Amniotic stem cell (primary cell): ENCODE measurements at places on chromosomes 6 and 20.

DNA sequence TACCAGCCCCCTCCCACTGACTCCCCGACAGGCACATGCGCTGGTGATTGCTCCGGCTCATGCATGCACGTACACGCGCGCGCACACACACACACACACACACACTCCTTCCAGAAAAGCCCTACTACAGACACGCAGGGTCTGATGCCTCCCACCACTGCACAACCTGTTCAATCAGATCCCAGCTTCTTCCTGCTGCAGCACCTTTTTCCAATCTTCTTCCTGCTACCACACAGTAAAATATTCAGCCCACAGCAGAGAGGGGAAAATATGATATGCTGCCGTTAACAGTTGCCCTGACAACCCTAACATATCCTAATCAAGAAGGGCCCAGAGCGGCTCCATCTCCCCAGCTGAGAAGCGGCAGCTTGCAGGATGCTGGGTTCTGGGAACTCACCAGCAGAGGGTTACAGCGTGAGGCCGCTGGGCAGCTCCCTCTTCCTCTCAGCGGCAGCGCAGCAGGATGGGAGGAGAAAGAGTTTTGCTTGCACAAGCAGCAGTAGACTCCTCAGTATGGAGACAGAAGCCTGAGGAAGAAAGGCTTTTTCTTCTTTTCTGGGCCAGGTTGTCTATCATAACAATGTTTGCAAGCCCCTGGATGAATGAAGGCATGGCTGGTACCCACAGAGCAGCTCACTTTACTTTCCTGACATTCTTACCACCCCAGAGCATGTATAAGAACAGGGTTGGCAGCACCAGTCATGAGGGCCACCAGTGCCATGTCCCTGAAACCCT, 23.9 kb downstream of the MAP7 start:
- no peak for DNase-seq

DNA sequence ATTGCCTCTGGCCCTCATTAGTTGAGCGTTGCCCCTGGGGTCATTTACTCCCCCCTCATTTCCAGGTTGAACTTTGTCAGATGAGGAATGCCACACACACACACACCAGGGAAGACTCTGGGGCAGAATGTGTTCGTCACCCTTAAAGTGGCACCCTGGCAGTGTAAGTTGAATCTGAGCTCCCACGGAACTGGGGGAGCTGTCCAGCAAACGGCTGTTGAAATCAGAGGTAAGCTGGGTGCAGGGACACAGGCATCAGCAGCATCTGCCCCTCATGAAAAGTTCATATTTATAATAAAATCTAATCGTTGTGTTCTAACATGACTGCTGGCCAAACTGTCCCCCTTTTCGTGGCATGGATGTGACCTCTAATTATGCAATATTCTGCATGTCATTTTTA, 4.3 kb upstream of the MC3R start:
- no peak for DNase-seq

DNA sequence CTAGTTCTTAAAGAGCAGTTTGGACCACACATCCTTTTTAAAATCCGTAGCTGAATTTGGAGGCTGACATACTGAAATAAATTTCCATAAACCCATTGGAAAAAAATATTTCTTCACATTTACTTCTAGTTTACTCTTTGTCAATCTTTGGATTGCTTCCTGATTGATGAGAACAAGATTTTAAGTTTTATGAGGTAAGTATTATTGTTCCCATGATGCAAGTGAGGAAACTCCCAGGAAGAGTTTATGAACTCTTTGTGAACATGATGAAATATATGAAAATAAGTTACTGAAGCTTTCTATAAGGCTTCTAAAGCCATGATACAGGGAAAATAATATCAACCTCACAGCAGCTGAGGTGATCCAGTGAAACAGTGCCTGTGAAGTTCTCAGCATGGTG, 320.0 kb downstream of the GJA1 start:
- no peak for DNase-seq

- peak; percentile 37 for DNase-seq
These were observed 72.0 kb downstream of the BLOC1S5 start for GRCh38 chr6:7992002-7992815.

GRCh38 chr20:4272225-4272624, 256.9 kb upstream of the RNF24 start:
- no peak for DNase-seq

DNA sequence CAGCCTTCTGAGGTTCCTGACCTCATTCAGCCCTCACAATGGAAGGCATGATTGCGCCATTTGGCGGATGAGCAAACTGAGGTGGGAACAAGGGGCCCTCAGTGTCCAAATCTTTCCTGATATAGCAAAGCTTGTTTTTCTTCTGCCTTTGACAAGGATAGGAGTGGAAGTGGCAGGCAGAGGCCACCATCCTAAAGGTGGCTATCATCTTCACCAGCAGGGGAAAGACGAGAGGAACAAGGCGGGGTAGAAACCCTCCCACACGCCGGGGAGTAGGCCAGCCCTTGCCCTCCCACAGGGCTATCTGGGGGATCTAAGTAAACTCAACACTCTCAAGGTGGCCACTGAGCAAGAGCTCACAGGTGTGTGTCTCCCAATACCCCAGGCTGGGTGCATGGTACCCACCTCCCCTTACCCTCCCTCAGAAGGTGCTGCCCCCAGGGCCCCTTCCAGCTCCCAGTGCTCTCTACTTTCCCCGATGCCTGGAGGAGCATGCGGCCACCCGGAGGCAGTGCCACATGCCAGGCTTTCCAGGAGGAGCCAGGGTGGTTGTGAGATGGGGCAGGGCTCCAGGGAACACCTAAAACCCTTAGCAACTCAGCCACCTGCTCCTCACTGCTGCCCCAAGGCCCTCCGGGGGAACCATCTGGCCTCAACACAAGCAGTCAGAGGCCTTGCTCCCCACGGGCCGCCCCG, 11.2 kb downstream of the SPDEF start:
- no peak for DNase-seq

DNA sequence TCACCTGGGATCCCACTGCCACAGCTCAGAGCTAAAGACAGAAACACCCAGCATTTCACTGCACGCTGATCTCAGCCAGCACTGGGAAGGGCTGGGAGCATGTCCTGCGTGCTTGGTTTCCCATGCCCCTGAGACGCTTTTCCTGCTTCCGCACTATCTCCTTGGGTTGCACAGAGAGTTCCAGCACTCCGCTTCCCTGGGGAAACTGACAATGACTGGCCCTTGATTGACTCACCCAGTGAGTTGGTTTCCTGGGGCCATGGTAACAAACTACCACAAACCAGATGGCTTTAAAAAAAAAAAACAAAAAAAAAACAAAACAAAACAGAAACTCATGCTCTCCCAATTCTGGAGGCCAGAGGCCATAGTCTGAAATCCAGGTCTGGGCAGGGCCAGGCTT, 14.8 kb upstream of the MAS1L start:
- DNase-seq, result peak; percentile 14

GRCh38 chr6:24797596-24798216, 1.0 kb downstream of the ARMH2 start:
- DNase-seq, result no peak

GRCh38 chr20:45968081-45968671, 3.8 kb downstream of the ZNF335 start:
- no peak for DNase-seq

DNA sequence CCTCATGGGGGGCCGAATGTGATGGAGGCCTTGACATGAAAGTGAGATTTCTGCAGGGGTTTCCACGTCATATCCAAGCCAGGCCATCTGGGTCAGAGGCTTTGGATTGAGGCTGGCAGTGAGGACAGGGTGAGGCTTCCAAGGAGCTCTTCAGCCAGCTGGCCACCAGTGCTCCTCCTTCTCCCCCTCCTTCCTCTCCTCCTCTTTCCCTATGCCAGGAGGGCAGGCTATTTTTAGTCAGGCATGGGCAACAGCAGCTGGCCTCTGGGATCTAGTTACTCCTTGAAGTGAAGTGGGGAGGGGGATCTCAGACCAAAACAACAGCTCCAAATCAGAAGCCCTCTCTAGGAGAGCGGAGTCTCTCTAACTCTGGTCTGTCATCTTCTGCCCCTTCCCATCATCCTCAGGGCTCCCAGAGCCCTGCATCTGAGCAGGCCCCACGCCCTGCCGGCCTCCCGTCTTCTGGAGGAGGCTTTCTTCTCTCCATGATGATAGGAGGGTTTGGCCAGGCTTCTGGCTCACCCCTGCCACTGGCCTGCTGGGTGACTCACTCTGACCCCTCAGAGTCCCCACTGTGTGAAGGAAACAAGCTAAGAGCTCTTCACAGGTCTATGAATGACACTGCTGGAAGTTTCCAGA, 612 bp downstream of the TNNC2 start:
- no peak for DNase-seq

- DNase-seq, result no peak
These were observed 724.5 kb upstream of the FLRT3 start for GRCh38 chr20:15061955-15062354.

DNA sequence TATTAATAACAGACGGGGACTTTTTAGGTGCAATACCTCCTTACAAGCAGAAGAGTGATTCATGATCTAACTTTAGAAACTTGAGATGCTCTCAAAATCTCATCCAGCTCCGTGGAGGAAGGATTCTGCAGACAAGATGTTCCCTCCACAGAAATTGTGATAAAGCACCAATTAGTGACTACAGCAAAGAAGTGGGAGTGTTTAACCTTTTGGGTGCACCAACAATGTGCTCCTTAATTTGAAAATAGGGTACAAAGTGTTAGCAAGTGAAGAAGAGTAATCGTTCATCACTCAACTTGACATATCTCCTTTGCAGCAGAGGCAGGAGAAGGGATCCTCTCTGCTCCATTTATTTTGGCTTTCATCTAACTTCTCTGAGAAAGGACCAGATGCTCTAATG, 22.8 kb upstream of the SCP2D1 start:
- no peak for DNase-seq

- DNase-seq, result no peak
These were observed 56.8 kb downstream of the TFAP2C start for GRCh38 chr20:56685879-56686278.

DNA sequence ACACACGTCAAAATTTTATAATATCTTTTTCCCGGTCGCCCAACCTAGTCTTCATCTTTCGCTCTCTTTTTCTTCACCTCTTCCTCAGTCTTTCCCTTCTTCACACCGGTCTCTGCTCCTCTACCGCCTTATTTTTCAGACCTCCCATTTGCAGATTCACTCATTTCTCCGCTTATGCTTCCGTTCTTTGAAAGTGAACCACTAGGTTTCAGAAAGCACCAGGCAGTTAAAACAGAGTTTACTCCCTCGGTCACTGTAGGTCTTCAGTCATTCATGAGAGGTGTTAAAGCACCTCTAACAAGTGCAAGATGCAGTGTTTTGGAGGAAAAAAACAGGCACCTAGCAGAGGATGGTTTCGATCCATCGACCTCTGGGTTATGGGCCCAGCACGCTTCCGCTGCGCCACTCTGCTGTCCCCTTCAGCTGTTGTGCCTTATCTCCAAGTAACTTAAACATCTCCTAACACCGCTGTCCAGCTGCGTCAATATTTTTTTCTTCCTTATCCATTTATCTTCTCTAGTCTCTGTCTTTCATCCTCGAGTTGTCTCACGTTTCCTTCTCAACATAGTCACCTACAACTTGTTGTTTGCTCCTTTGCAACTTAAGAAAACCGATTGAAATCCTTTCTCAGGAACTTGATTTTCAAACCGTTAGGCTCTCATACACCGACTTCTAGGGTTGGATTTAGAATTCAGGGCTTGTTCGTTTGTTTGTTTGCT, 119.7 kb upstream of the ZNF184 start:
- DNase-seq, result peak; percentile 27

GRCh38 chr6:42269553-42269952, 51.9 kb upstream of the MRPS10 start:
- no peak for DNase-seq

DNA sequence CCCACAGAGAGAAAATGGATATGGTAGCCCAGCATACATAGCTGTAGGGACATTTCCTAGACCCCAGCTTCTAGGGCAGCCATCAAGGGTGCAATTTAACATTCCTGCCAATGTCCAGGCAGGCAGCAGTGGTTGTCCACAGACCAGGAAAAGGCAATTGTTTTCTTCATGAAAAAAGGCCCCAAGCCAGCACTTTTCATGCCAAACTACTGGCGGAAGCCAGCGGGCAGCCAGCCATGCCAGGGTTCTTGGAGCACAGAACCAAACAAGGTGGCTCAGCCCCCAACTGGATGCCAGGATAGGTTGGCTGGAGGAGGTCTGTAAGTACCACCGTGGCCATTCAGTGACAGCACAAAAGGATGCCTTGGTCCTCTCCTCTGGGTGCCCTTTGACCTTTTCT, 94.6 kb downstream of the BANF2 start:
- no peak for DNase-seq

DNA sequence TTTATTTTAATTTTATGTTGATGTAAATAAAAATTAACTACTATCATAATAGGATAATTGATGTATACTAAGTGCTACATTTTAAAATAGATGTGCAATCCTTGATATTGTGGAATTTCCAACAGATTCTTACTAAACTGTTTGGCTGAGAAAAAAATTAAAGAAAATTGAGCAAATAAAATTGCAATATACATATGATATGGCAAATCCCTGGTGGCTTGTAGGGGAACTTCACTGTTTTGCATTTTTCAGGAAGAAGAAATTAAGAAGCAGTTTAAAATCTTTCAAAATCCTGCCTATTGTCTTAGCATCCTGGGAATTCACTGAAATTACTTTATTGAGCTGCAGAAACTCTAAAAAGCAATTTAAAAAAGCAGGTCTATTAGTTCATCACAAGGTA, 191.4 kb upstream of the ADGRB3 start:
- no peak for DNase-seq

- no peak for DNase-seq
These were observed 8.8 kb upstream of the THBD start for GRCh38 chr20:23058240-23058639.
